ENCODE measurements at places on chromosomes 11 and 22.

DNA sequence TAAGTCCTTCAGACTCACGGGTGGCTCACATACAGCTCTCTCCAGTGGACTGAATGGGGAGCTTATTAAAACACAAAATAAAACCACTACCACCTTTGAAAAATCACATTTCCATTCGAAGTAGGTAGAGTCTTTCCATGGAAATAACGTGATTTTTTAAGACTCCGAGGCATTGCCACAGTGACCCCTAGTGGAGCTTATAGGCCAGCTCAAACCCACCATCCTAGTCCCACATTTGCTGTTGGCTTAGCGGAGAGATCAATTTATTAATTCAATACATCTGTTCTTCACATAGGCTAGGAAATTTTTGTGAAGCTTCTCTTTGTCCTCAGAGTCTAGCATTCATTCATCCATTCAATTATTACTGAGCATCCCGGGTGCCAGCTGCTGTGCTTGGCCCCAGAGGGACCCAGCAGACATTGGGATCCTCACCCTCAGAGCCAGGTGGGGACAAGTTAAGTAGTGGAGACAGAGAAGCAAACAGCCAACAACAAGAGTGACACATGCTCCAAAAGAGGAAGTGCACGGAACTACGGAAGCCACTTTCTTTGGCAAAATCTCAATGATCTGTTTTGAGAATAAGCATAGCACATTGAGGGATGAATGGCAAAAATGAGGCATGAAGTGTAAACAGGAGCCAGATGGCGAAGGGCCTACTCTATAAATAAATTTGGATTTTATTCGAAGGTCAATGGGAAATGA lies 10.2 kb upstream of the P4HA3 start:
- no peak for DNase-seq

- no peak for DNase-seq
These were observed 52.8 kb upstream of the SLC35C1 start for GRCh38 chr11:45752106-45752505.

GRCh38 chr11:85627332-85627997 lies at the start of gene DLG2:
TSS of gene DLG2 (minus strand) at chr11:85627344.
- DNase-seq, result no peak

GRCh38 chr11:34789196-34789834 lies 126.9 kb downstream of the APIP start:
- DNase-seq, result no peak

DNA sequence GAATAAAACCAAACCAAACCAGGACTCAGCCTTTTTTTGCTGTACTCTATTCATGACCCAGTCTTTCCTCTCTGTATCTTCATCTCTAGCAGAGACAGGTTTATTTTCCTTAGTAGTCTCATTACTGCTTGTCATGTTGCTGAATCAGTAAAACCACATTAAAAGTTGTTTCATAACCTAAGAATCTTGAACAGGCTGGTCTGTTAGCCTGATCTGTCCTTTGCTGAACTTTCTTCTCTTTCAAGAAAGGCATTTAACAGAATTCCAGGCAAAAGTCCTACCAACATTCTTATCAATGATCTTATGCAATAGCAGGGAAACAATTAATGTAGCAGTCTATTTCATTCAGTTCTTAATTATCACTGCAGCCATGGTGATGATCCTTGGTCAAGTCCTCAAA lies 197.7 kb downstream of the CASP12 start:
- no peak for DNase-seq

DNA sequence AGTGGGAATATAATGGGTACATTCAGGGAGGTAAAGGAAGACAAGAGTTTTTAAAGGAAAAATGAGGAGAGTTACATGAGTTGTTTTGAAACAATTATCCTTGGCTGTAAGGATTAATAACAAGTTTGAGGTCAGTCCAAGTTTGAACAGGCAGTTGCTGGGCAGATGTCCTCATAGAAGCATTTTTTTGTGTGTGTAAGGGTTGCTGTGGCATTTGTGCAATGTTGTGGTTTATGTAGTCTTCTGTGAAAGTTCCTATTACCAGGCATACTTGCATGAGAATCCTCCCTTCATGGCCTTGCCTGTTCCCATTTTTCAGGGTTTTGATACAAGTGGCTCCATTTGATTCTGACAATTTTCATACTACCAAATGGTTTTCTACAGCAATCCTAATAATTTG lies 400.2 kb downstream of the KCNA4 start:
- DNase-seq, result no peak

Measured in memory B cell (primary cell).